ENCODE measurements at places on chromosomes 16 and 17.

GRCh38 chr17:385178-385835 is 32.7 kb upstream of the RPH3AL start:
- no peak for DNase-seq

- no peak for DNase-seq
Measured at GRCh38 chr16:88602091-88602490, 31.9 kb downstream of the ZC3H18 start.

DNA sequence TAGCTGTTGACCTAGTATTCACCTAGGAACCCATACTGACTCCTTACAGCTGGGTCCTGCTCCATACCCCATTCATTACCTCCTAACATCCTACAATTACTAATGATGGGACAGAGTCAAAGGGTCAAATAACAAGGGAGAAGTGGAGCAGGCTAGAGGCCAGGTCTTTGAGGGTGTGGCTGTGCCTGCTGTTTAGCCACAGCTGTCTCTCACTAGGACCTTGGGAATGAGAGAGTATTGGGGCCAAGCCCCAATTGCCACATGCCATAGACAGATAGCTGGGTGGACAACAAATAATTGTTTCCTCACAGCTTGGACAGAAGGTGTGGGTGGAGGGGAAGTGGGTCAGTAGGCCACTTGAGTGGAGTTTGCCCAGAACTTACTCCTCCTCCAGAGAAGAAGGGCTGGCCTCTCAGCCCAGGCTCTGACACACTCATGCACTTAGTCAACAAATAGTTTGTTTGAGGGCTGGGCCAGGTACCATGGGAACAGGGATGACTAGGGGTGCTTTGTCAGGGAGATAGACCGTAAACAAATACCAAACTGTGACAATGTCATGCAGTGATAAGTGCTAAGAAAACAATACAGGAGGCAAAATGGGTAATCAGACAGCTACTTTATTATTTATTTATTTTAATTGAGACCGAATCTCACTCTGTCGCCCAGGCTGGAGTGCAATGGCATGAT is 10.2 kb upstream of the CENPT start:
- DNase-seq: peak; percentile 92

DNA sequence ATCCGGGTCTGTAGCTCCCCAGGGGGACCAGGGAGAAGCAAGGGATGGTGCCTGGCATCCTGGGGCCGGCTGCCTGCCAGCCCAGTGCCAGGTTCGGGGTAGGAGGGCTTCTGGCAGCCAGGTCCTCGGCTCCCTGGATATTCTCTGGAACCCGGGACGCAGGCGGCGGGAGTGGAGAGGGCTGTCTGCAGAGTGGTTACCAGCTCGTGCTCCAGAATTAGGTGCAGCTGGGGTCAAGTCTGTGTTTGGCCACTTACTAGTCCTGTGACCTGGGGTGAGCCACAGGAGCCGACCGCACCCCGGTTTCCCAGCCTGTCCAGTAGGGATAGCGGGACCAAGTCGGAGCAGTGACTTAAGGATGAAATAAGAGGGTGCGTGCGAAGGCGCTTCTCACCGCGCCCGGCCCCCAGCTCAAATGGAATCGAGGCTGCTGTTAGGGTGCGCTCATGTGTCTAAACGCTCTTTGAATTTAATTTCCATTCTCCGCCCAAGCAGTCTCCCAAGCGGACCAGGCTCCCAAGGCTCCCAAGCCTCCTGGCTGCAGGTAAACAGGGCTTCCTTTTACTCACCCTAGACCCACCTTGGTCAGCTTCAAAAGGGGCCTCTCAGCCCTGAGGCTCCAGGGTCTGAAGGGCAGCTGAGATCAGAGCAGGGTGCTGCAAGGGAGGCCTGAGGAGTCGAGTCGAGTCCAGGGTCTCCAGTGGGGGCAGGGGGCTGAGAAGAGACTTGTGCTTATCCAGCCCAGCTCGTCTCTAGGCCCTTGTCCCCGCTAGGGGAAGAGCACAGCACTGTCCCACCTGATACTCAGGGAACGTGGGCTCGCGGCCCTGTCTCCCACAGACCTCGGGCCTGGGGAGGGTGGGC is 28.3 kb upstream of the ZNF469 start:
- DNase-seq: no peak

DNA sequence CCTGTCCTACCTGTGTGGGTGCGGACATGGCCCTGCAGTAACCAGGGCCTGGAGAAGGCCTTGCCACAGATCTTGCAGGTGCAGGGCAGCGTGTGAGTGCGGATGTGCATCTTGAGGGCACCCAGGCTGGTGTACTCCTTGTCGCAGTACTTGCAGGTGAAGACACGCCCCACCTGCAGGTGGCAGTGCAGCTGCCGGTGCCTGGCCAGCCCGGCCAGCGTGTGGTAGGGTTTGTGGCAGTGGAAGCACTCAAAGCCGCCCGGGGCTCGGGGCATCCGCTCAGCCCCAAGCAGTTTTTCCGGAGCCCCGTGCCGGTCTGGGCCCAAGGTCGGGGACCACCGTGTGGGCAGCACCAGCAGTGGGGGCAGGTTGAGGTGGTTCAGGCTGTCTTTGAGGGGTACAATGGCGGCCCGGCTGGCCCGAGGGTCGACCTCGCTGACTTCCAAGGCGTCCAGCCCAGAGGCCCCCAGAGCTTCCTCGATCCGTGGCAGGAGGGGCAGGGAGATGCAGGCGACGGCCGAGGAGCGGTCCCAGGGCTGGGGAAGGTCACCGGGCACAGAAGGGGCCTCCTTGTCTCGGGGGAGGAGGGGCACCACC is 5.1 kb downstream of the SNAI3 start:
- DNase-seq: no peak

DNA sequence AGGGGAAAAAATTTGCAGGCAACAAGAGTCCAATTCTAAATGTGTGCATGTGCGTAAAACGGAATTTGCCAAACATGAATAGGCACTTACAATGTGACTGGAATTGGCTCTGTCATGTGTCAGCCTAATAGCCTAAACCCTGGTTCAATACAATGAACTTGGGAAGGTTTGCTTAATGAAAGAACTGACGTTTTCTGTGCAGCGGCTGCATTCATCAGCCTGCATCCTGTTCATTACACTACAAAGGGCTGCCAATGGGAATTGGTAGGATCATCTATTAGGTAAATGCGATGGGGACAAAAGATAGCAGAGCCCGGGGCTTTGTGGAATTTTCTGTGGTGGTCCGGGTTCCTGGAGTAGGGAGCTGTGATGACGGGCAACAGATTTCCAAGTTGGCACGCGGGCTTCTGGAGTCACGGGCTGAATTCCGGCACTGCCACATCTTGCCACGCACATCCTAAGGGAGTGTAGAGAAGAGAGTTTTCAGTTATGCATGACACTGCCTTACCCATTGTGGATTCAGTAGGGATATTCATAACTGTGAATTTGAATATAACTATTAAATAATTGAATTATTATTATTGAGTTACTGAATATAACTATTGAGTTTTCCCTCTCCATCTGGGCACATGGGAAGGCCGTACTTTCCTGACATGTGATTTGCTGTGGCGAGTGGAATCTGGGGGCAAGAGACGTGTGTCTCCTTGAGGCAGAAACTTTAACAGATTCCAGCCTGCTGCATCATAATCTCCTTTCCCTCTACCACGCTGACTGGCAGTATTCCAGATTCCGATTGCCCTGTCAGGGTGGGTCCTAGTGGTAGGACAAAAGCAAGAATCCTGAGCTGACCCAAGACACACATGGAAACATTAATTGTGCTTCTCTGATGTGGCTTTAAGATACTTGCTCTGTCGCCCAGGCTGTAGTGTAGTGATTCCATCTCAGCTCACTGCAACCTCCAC is 565.6 kb downstream of the WWOX start:
- DNase-seq: no peak

GRCh38 chr17:11241611-11242226 is 706 bp downstream of the SHISA6 start:
- no peak for DNase-seq

- DNase-seq: no peak
Measured at GRCh38 chr17:63430223-63430622, 15.9 kb downstream of the CYB561 start.

GRCh38 chr17:3482852-3483251 is 7.1 kb downstream of the ASPA start:
- DNase-seq: no peak

DNA sequence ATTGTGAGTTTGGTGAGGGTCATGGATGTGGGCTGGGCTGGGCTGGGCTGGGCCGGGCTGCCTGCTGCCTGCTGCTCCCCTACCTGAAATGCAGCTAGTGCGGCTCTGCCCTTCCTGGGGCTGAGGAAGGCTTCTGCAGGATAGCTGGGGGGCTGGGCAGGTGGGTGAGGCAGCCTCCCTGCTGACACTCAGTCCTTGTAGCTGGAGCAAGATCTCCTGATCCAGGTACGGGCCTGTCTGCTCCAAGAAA is 4.7 kb downstream of the RPL13 start:
- DNase-seq: no peak

- no peak for DNase-seq
Measured at GRCh38 chr16:75197522-75198134, 9.3 kb downstream of the CTRB2 start.

DNA sequence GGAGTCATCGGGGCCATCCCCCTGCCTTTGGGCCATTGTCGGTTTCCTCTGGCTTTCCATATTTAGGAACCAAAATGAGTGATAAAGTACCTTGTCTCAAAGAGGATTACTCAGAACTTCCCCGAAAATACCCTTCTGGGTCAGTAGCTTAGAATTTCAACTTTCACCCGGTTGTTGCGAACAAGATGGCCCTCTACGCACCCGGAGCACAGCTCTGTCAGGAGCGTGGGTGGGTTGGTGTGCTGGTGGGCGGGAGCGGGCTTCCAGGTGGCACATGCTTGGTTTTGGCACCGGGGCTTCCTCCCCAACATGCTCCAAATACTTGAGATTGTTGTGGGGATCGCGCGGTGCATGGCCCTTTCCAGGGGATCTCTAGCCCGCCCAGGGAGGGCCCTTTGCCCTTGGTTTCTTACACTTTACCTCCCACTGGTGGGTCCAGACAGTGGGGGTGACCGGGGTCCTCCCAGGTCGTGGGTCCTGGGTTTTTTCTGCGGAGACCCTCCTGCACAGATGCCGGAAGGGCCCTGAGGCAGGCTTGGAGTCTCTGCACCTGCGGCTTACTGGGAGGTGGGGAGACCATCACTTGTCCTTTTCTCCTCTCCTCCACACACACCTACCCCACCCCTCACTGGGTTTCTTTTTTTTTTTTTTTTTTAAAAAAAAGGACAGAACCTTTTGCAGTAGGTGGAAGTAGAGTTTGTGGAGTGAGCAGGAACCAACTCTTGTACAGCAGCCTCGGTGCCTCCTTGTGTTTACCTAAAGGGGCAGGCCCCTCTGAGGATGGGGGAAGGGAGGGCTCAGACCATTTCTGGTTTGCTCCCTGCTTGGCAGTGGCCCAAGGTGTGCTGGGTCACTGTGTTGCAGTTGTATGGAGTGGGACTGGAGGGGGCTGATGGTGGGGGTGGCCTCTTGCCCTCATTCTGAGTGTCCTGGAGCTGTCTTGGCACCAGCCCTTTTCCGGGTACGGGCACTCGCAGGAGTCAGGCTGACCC is 142.1 kb downstream of the SEC14L1 start:
- peak; percentile 80 for DNase-seq

- no peak for DNase-seq
Measured at GRCh38 chr16:4481963-4482362, 5.8 kb downstream of the HMOX2 start.

GRCh38 chr17:77723071-77723908 is 235.2 kb upstream of the TNRC6C start:
- no peak for DNase-seq

DNA sequence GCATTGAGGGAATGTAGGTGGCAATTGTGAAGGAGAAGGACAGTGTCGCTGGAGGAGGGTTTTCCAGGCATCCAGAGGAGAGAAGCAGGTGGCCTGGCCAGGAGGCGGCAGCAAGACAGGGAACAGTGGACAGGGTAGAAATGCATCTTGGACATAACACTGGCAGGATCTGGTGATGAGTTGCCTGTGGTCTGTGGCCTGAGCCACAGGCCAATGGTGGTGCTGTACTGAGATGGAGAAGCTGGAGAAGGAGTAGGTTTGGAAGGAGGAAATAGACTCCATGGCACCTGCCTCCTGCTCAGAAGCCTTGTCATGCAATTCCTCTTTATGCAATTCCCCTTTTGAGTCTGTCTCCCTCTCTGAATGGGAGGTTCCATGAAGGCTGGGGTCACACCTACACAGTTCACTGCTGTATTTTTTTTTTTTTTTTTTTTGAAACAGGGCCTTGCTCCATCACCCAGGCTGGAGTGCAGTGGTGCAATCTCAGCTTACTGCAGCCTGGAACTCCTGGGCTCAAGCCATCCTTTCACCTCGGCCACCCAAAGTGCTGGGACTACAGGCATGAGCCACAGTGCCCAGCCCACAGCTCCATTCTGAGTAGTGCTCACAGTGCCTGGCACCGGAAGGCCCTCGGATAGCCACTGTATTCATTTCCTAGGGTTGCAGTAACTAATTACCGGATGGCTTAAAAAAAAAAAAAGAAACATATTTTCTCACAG is 13.5 kb upstream of the CACNG4 start:
- DNase-seq: no peak

GRCh38 chr16:56263711-56264608 is 72.7 kb downstream of the GNAO1 start:
- DNase-seq: no peak

GRCh38 chr16:59683709-59684108 is 949.6 kb upstream of the GOT2 start:
- no peak for DNase-seq

GRCh38 chr16:70788668-70789594 is 12.0 kb downstream of the VAC14 start:
- no peak for DNase-seq

DNA sequence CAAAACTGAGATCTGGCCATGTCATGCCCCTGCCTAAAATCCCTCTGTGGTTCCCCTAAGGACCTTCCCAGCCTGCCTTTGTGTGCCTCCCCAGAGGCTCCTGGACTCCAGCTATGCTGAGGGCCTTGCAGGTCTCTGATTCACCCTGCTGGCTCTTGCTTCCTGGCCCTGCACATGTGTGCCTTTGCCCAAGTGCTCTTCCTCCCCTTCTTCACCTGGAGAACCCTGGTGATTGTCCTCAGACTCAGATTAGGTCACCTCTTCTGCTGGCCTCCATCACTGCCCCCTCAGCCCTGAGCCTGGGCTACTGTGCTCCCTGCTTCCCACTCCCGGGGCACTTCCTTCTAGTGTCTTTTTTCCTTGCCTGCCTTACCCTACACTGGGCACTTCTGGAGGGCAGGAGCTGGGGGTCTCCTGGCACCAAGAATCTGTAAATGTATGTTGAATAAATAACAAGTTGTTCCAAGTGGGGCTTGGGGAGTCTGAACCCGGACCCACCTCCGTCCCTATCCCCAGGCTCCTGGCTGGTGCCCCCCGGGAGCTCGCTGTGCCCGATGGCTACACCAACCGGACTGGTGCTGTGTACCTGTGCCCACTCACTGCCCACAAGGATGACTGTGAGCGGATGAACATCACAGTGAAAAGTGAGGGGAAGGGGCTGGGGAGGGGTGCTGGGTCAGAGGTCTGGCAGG is 7.8 kb downstream of the ITGA3 start:
- no peak for DNase-seq

- DNase-seq: no peak
Measured at GRCh38 chr17:79006794-79007503, 2.6 kb downstream of the CANT1 start.

- DNase-seq: no peak
Measured at GRCh38 chr16:66421891-66422290, 5.2 kb upstream of the BEAN1 start.

GRCh38 chr16:3971261-3971660 is 90.7 kb upstream of the CREBBP start:
- peak; percentile 66 for DNase-seq
